Fibroblast of skin of back (primary cell): ENCODE measurements at places on chromosomes 7 and 10.

DNA sequence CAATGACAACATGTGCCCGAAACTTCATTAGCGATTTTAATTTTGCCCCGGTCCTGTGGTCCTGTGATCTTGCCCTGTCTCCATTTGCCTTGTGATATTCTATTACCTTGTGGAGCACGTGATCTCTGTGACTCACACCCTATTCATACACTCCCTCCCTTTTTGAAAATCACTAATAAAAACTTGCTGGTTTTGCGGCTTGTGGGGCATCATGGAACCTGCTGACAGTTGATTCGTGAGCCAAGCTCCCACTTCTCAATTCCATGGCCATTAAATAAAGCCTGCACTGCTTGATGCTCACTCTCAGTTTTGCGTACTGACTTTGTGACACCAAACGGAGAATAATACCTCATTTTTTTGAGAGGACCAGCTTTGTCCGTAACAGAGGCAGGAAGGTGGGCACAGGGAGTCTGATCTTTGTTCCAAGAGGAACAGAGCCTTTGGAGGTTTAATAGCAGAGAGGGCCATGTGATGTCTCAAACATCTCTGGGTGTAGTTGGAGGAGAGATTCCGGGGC, 3.8 kb upstream of the ADAMTS14 start:
- DNase-seq: peak; percentile 45

DNA sequence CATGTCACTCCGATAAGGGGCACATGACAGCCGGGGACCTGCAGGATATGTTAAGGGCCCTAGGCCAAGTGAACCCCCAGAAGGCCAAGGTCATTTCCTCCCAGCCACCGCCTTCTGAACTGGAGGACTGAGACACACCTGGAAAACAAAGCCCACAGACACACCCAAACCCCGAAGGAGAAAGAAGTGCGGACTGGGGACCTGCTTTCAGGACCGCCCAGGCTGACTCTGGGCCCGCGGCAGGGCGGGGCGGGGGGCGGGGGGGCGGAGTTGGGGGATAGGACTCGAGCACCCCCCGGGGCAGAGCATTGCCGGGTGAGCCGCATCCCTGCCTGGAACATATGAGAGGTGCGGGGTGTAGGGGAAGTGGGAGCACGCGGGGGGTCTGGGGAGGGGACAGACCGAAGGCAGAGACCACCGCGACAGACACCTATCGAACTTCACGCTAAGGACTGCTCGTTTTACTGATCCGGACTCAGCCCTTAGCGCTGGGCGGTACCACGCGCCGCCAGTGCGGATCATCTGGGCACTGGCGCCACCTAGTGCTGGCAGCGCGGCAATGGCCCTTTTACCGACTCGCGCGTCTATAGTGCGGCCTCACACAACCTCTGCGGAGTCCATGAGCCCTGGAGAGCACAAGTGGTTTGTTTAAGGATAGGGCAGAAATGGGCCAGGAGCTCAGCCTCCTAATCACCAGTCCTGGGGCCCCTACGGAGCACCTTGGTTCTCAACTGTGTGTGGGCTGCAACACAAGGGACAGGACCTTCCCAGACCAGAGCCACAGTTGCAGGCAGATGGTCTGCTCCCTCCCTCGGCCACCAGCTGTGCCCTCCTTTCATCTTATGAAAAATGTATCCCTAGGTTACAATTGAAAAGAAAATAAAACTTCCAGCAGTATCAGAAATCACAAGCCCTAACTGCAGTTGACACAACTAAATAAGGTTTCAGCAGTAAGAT, 157.6 kb downstream of the HERPUD2 start:
- peak; percentile 60 for DNase-seq

GRCh38 chr10:52526251-52526823, 212.3 kb downstream of the DKK1 start:
- DNase-seq: peak; percentile 73

DNA sequence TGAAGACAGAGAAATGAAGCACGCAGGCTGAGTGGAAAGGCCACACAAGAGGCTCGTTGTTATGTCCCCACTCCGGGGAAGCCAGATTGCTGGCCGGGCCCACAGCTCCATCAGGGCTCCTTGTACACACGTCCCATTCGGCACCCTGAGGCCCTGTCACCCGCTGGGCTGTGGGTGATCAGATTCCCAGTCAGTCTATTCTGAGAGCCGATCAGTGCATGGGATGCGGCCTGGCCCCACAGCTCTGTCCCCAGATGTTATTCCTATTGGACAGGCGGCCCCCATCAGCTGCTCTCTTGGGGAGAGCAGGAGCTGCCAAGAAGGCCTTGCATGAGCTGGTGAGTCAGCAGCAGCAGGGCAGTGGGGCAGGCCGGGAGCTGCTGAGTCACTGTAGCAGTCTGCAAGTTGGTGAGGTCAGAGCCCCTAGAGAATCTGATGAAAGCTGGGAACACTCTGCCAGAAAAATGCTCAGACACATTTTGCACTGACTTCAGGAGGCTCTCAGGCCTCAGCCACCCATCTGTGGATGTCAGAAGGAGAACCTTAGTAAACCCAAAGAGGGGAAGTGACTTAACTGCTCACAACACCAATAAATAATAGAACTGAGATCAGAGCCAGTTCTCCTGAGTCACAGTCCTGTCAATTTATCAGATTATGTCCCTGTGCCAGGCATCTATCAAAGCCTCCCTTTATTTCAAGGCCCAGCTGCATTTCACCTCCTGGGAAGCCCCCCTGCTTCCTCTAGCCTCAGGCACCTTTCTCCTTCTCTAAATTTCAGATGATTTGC, 9.4 kb upstream of the PSAP start:
- peak; percentile 100 for DNase-seq

- DNase-seq: no peak
These were observed 45.7 kb upstream of the SLC39A12 start for GRCh38 chr10:17906002-17906401.

DNA sequence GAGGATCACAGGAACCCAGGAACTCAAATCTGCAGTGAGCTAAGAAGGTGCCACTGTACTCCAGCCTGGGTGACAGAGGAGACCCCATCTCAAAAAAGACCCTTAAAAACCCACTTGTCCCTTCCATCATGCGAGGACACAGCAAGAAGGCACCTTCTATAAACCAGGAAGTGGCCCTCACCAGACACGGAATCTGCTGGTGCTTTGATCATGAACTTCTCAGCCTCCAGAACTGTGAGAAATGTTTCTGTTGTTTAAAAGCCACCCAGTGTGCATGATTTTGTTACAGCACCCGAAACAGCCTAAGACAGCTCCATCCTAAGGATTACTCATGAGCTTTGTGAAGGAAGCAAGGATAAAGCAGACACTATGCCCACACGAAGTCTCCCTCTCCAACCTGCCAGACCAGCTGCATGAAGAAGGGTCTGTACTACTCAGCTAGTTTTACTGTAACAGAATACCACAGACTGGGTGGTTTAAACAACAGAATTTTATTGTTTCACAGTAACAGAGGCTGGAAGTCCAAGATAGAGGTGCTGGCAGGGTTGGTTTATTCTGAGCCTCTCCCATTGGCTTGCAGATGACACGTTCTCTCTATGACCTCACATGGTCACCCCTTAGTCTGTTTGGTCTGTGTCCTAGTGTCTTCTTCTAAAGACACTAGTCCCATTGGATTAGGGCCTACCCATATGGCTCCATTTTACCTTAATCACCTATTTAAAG, 13.7 kb downstream of the VIM start:
- no peak for DNase-seq

DNA sequence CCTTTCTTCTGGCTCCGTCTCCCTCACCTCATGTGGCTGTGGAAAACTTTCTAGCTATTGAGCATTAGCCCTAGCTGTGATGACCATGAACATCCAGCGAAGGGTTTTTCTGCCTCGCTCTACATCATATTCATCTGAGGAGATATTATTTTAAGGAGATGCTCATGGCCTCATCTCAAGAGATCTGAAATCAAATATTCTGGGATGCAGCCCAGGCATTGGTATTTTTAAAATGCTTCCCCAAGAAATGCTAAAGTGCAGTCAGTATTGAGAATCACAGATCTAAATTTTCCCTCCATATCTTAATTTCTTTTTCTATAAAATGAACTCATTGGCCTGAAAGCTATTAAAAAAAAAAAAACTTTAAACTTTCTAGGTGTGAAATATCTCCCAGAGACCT, 238.2 kb upstream of the CELF2 start:
- no peak for DNase-seq

DNA sequence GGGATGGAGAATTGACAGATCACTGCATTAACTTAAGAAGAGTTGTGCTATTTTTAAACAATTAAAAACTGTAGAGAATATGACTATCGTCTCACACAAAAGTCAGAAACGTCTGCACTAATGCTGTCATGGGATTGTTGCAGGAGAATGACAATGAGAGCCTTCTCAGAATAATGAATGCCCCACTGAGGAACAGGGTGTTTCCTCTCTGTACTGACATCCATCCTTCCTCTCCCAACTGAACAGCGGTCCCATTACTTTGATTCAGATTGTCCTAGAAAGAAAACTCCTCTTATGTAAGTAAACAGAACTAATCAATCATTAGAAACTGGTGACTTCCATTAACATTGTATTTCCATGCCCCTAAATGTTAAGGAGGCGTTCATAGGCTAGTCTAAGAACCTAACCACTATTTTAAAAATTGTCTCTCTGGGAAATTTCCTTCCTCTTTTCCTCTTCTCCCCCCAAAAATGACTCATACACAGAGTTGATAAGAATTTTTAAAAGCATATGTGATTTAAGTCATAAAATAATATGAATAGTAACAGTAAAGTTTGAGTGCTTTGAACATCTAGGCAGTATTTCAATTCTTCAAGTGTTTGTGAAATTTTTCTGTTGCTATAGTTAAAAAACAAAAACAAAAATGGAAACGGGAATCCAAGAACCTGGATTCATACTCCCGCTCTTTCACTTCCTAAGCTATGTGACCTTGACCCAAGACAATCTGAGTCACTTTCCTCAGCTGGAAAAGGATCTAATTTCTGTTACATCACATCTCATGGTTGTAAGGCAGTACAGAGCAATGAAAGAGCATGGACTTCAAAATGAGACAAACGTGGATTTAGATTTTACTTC, 12.7 kb upstream of the MACC1 start:
- DNase-seq: peak; percentile 53

DNA sequence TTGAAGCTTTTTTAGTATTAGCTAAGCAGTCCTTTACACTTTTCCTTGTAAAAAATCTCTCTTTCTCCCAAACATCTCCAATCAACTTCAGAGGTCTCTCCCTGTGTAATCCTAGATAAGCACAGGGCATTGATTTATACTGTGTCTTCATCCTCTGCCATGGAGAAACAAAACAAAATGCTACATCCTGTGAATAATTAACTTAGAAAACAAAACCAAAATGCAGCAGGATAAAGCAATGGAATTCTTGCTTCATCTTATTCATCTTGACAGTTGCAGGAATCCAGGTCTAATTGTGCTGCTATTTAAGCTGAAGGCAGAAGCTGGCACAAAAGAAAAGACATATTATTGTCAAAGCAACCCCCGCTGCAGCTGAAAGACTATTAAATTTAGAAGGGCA, 641.5 kb upstream of the SORCS1 start:
- no peak for DNase-seq

DNA sequence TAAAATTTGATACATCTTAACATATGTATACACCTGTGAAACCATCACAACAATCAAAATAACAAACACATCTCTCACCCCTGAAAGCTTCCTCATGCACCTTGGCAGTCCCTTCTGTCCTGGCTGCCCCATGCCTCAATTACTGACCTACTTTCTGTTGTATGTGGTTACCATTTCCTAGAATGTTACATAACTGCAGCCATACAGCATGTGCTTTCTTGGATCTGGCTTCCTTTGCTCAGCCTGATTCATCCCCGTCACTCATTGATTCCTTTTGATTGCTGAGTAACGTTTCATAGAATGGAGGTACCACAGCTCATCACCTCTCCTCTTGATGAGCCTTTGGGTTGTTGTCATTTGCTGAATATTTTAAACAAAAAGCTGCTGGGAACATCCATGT, 165.3 kb downstream of the CELF2 start:
- no peak for DNase-seq

GRCh38 chr10:33698033-33698432, 363.6 kb upstream of the NRP1 start:
- DNase-seq: peak; percentile 33

- DNase-seq: peak; percentile 78
These were observed 40.8 kb downstream of the HK1 start for GRCh38 chr10:69318867-69319727.

- peak; percentile 71 for DNase-seq
These were observed at the start of gene CHST15 for GRCh38 chr10:124092860-124093773. Gene CHST15, minus strand, starts transcription at chr10:124093598. Its CDS starts 47,386 bp downstream, at chr10:124046212.

- no peak for DNase-seq
These were observed 79.1 kb upstream of the NME8 start for GRCh38 chr7:37769291-37769690.

- no peak for DNase-seq
These were observed 41.5 kb upstream of the PLEKHA1 start for GRCh38 chr10:122333037-122333436.

DNA sequence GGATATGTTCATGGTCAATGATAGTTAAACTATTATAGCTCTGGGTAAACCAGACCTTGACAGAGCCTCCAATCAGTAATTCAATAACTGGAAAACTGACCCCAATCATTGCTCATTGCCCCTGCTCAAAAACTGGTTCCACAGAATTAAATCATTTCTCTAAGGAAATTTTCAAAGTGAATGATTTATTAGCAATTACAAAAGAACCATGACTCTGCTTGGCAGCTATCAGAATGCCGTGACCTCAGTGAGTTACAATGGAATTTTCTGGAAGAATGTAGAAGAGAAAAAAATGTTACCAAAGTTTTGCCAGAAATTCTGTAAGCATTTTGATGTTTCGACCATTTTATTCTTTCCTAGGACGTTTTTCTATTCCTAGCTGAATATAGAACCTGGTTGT, 106.8 kb upstream of the APBB1IP start:
- no peak for DNase-seq

- DNase-seq: no peak
These were observed 121.6 kb downstream of the RELN start for GRCh38 chr7:103867874-103868273.

DNA sequence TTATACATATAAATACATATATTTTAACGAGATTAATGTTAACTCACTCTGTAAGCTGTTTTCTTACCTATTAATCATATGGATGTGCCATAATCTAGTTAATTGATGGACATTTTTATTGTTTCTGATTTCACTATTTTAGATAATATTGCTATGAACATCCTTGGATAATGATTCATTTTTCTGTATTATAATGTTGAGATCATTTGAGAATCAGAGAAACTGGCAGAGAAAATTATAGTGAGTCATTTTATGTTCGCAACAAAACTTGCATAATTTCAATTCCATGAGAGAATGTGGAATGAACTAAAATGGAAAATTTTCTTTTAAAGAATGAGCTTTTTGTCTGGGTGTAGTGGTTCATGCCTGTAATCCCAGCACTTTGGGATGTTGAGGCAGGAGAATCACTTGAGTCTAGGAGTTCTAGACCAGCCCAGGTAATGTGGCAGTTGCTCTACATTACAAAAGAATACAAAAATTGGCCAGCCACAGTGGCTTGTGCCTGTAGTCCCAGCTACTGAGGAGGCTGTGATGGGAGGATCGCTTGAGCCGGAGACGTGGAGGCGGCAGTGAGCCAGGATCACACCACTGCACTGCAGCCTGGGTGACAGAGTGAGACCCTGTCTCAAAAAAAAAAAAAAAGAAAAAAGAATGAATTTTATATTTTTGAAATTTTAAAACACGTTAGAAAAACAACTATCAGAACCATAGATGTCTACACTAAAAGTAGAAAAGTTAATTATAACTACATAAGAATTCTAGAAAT, 40.5 kb downstream of the PAPSS2 start:
- DNase-seq: peak; percentile 82
